Inflammatory macrophage treated with lipopolysaccharide for 4 hours (primary cell): ENCODE measurements at places on chromosomes 2 and 18.

DNA sequence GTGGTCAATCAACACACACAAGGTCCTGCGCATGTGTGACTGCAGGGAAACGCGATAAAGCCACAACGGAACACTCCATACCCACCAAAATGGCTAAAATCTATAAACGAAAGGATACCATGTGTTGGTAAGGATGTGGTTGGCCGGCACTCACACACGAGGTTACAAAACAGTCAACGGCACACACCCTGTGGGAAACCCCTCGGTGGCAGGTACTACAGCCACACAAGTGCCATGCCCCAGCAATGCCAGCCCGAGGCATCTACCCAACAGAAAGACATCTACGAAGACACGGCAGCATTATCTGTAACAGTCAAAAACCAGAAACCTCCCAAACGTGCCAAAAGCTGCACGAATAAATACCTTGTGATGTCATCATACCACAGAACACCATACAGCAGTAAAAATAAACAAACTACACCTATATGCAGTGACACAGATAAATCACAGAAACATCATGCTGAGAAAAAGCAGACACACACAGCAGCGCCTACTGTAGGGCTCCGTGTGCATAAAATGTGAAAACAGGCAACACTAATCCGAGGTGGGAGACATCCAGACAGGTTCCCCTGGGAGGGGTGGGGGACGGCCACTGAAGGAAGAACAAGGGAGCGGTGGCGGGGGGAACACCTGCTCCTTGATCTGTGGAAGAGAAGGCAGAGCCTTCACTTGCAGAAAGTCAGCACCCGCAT is 36.7 kb downstream of the HDAC4 start:
- DNase-seq = no peak

GRCh38 chr2:229287823-229288222 is 16.7 kb upstream of the PID1 start:
- peak; percentile 90 for DNase-seq

- no peak for DNase-seq
Measured at GRCh38 chr2:213537579-213537978, 253.3 kb downstream of the SPAG16 start.

GRCh38 chr2:201572846-201573508 is 70.3 kb downstream of the TMEM237 start:
- peak; percentile 81 for DNase-seq
